ENCODE measurements at places on chromosomes 13 and 19. TPM values are rescaled to one million over a fixed set of nuclear protein-coding genes. Genes with fewer than 3 reads are reported as not detected.

DNA sequence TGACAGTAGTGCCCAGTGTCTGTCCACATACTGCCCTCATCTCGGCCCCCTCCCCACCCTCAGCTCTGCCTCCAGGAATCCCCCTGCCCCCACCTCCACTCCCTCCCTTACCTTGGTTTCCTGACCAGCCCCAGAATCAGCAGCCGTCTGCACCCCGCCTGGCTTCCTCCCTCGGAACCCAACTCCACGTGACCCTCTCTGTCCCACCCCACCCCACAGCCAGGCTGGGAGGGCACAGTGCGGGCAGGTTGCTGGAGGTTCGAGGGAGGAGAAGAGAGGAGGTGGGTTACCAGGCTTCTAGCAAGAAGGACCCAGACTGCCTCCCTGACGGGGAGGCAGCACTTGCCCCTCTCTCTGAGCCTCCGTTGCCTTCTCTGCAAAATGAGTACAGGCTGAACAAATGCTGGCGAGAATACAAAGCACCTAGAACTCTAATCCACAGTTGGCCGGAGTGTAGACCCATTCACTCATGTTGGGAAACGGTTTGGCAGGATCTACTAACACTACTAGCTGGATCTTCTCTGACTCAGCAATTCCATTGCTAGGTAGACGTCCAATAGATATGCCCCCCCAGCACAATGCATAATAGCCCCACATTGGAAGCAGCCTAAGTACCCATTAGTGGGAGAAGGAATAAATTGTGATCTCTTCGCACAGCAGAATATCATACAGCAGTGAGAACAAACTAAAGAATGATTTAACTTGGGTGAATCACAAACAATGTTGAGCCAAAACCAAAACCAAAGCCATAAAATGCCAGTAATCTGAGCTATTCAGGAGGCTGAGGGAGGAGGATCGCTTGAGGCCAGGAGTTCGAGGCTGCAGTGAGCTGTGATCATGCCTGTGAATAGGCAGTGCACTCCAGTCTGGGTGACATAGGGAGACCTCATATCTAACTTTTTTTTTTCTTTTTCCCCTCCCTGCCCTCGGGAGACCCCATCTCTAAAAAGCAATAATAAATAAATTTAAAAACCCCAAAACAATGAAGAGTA, at the start of gene RASAL3:
TSS of gene RASAL3 (minus strand) at position 151 of the 992 bp plus-strand sequence. CDS start 186 bp downstream, outside the sequence.
- no peak for DNase-seq

DNA sequence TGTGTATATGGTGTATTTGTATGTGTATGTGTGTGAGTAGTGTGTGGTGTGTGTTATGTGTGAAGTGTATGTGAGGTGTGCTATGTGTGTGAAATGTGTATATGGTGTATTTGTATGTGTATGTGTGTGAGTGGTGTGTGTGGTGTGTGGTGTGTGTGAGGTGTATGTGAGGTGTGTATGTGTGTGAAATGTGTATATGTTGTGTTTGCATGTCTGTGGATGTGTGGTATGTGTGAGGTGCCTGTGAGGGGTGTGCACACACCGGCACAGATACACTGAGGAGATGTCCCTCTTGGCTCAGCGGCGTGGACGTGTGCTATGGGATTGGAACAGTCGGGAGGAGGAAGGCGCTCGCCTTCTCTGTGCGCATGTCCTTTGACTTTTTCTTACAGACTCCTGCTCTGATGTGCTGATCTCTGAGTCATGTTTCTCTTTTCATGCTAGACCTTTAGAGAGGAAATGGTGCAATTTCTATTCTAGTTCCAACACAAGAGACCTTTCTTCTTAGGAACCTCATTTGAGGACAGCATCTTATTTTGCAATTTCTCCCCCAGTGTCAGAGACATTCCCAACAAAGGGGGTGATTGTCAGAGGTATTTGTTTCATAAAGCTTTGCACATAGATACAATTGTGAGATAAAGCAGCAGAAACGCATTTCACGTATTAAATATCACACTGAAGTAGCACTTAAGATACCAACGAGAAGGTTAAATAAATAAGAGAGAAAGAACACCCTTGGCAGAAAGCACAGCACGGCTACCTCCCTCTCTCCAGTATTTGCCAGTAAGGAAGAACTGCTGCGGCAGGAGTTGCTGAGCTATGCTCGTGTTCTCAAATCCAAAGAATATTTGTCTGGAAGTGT, 11.3 kb upstream of the TNFRSF19 start:
- DNase-seq, result peak; percentile 80

DNA sequence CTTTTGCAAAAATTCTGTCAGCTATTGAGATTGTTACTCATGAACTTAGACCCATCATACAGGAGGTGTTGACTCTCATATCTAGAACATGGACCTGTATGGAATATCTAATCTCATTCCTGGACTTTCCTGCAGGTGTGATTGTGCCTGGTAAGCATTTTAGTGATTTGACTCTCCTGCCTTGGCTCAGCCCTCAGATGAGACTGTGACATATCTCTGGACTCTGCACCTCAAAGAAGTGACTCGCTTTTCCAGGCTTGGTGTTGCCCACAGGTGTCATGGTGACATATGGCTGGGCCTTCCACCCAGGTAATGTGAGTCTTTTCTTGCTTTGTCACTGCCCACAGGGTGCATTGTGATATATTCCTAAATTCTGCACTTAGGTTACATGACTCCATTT, 17.8 kb upstream of the ZNF726 start:
- DNase-seq, result no peak

DNA sequence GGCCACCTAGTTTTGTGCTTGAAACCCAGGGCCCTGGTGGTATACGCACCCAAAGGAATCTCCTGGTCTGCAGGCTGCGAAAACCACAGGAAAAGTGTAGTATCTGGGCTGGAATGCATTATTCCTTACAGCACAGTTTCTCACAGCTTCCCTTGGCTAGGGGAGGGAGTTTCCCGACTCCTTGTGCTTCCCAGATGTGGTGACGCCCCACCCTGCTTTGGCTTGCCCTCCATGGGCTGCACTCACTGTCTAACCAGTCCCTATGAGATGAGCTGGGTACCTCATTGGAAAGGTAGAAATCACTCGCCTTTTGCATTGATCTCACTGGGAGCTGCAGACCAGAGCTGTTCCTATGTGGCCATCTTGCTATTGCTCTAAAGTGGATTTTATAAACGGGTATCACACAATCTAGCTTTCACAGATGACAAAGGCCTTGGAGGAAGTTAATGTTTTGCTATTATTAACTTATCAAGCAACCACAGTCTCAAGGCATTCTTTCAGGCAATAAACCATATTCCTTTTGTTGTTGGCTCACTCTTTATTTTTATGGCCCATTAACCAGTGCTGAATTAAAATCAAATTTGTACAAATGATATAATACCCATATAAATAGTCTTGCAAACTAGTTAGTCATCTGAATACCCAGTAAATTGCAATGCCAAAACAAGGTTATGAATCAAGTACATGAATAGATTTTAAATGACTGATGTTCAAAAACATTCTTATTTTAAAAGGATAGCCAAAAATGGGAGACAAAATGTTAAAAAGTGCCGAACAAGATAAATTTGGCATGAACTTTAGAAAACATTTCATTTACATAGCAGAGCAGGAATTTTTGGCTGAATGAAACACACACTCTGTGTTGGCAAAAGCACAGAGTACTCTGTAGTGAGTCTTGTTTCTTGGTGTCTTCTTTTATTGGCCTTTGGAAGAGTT, 475.4 kb upstream of the ARGLU1 start:
- peak; percentile 93 for DNase-seq

DNA sequence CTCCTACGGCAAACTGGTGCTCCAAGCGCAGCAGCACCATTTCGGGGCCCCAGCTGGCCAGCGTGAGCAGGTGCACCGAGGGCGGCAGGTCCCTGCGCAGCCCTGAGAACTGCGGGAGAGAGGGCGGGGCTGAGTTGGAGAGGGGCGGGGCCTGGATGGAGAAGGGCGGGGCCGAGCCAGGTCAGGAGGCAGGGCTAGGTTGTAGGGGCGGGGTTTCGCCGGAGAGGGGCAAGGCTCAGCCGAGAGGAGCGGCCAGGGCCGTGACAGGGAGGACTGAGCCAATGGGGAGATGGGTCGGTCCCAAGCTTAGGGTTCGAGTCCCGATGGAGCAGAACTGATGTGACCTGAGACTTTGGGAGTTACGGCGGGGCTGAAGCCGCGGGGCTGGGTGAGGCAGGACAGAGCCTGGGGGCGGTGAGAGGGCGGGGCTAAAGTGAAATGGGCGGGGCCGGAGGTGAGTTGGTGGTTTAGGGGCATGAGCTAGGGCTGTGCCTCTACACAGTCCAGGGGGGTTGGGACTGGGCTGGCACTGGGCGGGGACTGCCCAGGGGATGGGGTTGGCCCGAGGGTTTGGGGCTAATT, 19.0 kb downstream of the MAN2B1 start:
- DNase-seq, result peak; percentile 29

GRCh38 chr13:32751340-32751739, 165.1 kb downstream of the PDS5B start:
- no peak for DNase-seq

GRCh38 chr19:57033576-57033975, 86.2 kb upstream of the USP29 start:
- DNase-seq, result no peak

Gene FLT1
- total RNA-seq, result 3.1 TPM

Gene REEP6
- total RNA-seq, result 4.9 TPM

Gene ZNF256
- 6.8 TPM for total RNA-seq

Gene ZNF554
- 3.3 TPM for total RNA-seq

Gene CRTC1
- total RNA-seq, result 0.17 TPM

Gene CDX2
- total RNA-seq, result not detected

Data from renal cortical epithelial cell (primary cell).